ENCODE measurements at places on chromosomes 3 and 15. TPM values are rescaled to one million over a fixed set of nuclear protein-coding genes. Genes with fewer than 3 reads are reported as not detected.

IQCF6 gene
- total RNA-seq = not detected

CPNE4 gene
- not detected for total RNA-seq

DAPK2 gene
- 1.3 TPM for total RNA-seq

- no peak for DNase-seq
Observed at GRCh38 chr3:101939361-101940049, 90.2 kb downstream of the NFKBIZ start.

- DNase-seq = no peak
Observed at GRCh38 chr3:71487418-71487817, 96.1 kb downstream of the FOXP1 start.

DNA sequence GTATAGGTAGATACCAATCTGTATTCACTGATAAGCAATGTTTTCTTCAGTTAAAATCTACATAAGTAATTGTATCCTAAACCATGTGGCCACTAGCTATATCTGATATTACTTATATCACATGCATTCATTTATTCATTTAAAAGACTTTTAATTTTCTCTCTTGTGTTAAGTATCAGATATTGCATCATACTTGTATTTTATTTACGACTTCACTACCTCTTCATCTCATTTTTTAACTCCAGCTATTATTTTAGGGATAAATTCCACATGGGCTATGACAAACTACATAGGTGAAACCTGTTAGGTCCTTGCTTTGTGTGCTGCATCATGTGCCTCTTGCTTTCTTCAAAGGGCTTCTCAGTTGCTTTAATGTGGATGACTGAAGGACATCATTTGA lies 1018.3 kb downstream of the ZPLD1 start:
- DNase-seq = no peak

GRCh38 chr3:189531271-189531670 lies 99.9 kb upstream of the TP63 start:
- DNase-seq = no peak

GRCh38 chr3:9439331-9439730 lies 41.9 kb downstream of the SETD5 start:
- DNase-seq = no peak

- DNase-seq = no peak
Observed at GRCh38 chr15:64348455-64348854, 7.5 kb downstream of the CSNK1G1 start.

DNA sequence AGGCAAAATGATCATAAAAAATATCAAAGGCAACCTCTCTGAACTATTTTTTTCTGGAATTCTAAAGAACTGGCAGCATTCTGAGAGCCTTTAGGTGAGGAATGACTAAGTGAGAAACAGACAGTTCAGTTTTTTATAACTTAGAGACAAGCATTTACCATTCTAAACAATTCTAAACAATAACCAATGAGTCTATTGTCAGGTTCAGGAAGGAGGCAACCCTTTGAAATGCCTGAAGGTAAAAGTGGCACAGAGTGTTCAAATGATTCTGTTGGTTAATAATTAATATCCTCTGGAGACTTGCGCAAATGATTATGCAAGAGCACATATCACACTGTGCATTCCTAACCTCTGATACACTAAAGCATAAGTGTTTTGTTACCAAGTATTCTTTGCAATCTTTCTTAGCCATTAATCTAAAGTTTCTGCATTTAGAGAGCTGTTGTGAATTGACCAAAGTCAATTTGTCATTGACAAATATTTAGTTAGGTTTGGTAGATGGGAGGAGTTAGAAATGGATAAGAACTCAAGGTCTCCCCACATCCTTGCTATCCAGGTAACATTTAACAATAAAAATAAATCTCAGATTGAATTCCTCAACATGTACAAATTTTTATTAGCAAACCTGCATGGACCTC lies 9.2 kb upstream of the TGFBR2 start:
- no peak for DNase-seq
